Uterus (tissue), 4 donors: ENCODE measurements at places on chromosomes 3 and 15. TPM values are rescaled to one million over a fixed set of nuclear protein-coding genes. Genes with fewer than 3 reads are reported as not detected.

DNA sequence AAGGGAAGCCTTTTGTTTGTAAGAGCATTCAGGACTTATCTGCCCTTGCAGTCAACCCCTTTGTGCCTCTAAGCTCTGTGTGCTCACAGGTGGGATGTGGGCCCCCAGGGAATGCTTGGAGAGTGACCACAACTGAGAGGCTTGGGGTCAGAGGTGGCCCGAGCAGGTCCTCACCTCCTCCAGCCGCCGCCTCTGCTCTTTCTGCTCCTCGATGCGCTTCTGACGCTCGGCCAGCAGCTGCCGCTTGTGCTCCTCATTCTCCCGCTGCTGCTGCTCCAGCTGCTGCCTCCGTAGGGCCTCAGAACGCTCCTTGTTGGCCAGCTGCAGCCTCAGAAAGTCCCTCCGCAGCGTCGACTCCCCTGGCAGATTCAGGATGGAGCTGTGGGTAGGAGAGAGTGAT lies 130.8 kb upstream of the SLC2A2 start:
- H3K4me3 ChIP-seq = no peak overlapping the region
- no peaks in the 10 kb centered on the region for H3K27me3 ChIP-seq
- no peak for DNase-seq
- no peaks in the 10 kb centered on the region for H3K36me3 ChIP-seq
- H3K27ac ChIP-seq = no peak overlapping the region

DNA sequence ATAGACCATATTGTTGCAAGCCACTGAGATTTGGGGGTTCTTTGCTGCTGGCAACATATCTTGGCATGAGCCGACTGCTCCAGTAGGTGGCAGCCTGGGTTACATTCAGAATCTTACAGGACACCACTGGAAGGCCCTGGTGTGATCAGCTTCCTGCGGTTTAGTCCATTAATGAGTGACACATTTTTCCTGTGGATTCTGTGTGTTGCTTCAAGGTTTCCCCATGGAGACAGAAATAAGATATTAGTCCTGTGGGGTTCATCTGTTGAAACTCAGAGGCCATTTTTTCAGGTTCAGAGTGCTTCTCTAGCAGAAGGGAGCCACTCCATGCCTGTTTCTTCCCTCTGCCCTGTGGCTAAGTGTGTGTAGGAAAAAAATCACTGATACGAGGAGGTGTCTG lies 116.2 kb downstream of the MFSD1 start:
- H3K36me3 ChIP-seq = no peaks in the 10 kb centered on the region
- no peak for DNase-seq
- H3K27me3 ChIP-seq = no peaks in the 10 kb centered on the region
- no peak overlapping the region for H3K4me3 ChIP-seq
- no peaks in the 10 kb centered on the region for H3K4me1 ChIP-seq

DNA sequence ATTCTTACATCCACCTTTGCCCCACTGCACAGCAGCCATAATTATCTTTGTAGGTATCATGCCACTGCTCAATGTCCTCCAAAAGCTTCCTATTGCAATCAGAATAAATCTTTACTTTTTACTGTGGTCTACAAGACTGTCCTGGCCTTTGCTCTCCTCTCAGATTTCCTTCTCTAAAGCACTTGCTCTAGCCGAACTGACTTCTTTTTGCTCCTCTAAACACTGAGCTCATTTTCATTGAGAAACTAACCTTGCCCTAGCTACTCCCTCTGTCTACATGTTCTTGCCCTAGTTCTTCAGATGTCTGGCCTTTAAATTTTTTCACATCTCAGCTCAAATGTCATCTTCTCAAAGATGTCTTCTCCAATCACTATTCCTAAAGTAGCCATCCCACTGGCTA lies 342.8 kb downstream of the TBC1D5 start:
- no peak overlapping the region for H3K4me3 ChIP-seq
- no peaks in the 10 kb centered on the region for H3K27me3 ChIP-seq
- H3K27ac ChIP-seq = no peak overlapping the region
- H3K36me3 ChIP-seq = no peaks in the 10 kb centered on the region
- no peak for DNase-seq
- no peaks in the 10 kb centered on the region for H3K4me1 ChIP-seq

Gene SLCO3A1
- 6.4 TPM for total RNA-seq

Gene NANOGP8
- not detected for total RNA-seq

- H3K27ac ChIP-seq = no peak overlapping the region
- H3K36me3 ChIP-seq = no peaks in the 10 kb centered on the region
- no peaks in the 10 kb centered on the region for H3K27me3 ChIP-seq
These were observed 40.7 kb downstream of the LDHAL6B start for GRCh38 chr15:59247364-59247763.
